ENCODE measurements at places on chromosomes 7 and 10. TPM values are rescaled to one million over a fixed set of nuclear protein-coding genes. Genes with fewer than 3 reads are reported as not detected.

DNA sequence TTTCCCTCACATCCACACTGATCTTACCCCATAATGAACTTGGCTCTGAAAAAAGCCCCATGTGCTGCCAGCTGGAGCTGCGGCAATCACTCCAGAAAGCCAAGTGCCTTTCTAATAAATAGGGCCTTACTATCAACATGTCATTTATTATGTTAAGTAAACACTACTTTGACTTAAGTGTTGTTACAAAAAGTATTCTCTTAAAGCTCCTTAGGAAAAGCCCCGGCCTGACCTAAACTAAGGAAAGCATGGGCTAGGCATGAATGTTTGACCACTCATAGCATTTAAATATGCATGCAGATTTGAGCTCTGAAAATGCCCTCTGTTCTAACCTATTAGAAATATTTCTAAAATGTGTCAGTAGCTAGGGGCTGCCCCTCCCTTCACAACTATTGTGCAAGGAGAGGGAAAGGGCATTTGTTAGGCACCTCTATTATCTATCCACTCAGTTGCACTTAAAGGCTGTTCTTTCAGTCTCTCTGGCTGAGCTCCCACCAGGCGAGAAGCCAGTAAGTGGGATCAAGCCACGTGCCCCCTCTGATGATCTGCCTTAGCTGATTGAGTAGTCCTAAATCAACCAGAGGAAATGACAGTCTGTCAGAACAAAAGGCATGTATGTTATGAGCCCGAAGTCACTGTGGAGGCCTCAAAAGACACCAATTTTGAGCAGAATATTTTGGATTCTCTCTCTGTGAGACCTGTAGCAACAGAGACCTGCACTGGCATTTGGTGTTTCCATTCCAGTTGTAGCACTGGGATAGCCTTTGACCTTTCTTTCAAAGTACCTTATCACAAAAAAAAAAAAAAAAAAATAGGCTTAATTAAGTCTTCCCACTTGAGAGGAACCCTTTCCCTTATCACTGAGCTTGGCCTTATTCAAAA is 77.1 kb downstream of the ITGB8 start:
- DNase-seq, result no peak

Gene FAM25A
- total RNA-seq, result not detected

Gene SPDYE5
- total RNA-seq, result not detected

GRCh38 chr7:142379201-142379885 is 121.5 kb upstream of the PRSS58 start:
- DNase-seq, result no peak

Gene NUTM2A
- total RNA-seq, result 1.6 TPM

Gene LRRC4
- total RNA-seq, result 3.7 TPM

Gene CPED1
- total RNA-seq, result 48.7 TPM

Measured in cardiac septum (tissue), 1 donor.